ENCODE measurements at places on chromosomes 4 and X.

DNA sequence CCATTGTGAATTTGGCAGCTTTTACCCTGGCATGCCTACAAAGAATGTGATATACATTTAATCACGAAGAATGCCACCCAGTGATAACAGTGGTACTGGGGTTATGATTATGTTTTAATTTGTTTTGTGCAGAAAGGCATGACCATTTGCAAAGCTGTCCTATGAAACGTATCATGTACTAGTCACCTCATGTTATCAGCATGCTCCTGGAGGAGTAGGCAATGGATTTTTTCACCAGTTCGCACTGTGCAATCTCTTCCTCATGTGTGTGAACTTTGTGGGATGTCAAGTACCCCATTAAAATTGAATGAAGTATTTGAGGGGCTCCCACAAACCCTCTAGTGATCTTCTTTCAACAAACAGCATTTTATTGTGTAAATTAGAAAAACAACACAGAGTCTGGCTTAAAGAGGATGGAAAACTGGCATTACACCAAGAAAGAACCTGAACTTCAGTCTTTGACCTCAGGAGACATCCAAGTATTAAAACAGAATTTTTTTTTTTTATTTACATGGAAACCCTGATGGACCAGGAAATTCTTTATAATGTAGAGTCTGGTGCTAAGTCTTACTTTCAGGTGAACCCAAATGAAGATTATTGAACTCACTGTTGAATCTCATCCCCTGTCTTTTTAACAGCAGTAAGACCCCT is 200.6 kb upstream of the PGRMC2 start:
- no peak for DNase-seq

GRCh38 chr4:2698504-2698903 is 57.6 kb downstream of the TNIP2 start:
- DNase-seq = no peak

DNA sequence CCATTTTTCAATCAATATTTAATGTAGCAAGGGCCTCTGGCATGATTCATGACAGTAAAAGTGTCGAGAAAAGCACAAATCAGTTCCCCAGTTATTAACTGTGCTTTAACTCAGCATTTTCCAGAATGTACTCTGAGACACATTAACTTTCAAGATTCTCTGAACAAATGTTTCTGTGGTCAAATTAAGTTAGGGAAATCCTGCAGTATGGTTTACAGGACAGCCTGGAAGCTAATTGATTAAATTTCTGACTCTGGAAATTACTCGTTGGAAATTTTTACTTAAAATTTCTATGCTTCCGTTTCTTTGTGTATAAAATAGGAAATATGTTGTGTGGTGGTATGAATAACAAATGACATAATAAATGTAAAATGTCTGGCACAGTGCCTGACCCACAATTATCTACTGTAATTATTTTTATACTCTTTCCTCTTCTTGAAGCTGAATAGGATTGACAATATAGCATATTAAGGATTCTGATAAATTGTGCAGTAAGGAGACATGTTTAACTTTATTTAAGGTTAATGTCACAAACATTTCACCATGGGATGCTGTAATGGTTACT is 33.7 kb downstream of the STK32B start:
- no peak for DNase-seq

DNA sequence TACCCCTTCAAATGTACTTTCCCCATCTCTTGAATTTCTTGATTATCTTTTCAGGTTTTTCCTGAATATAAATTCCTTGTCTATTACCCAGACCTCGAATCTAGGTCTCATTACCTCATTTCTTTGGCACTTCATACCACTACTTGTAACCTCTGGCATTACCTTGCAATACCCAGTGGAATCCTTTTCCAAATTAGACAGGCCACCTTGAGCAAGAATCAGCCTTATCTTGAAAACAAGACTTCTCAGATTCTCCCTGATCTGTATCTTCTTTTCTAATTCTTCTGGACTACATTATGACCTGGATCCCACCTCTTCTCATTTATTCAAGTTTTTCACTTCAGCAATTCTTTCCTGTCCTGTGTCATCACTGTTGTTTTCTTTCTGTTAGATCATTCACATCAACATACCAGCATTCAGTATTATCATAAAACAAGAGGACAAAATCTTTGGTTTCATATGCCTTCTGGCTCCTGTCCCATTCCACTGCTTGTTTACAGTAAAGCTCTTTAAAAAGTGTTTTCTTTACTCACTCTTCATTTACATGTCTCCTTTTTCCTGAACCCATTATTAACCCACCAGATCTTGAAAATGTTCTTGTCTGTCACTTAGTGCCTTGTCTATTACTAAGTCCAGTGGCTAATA is 275.6 kb upstream of the HS3ST1 start:
- no peak for DNase-seq

DNA sequence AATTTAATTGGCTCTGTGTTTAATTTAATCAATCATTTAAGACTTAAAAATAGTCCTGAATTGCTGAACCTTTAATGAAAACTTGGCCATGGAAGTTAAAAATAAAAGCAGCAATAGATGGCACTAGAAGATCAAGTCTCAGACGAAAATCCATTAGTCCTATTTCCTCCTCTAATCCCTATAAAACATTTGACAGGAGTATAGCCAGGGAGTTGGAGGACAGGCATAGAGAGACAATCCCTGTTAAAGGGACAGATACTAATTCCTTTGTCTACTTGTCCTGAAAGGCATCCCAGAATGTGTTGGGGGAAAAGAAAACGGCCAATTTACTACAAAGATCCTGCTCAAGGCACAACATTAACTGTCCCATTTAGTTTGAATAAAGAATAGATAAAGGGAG is 276.3 kb upstream of the TACR3 start:
- no peak for DNase-seq

- DNase-seq = no peak
Measured at GRCh38 chrX:110308220-110308619, 9.7 kb downstream of the AMMECR1 start.

- no peak for DNase-seq
Measured at GRCh38 chr4:145895056-145895455, 43.6 kb downstream of the ZNF827 start.

- DNase-seq = no peak
Measured at GRCh38 chrX:151987108-151987507, 12.6 kb upstream of the GABRE start.

DNA sequence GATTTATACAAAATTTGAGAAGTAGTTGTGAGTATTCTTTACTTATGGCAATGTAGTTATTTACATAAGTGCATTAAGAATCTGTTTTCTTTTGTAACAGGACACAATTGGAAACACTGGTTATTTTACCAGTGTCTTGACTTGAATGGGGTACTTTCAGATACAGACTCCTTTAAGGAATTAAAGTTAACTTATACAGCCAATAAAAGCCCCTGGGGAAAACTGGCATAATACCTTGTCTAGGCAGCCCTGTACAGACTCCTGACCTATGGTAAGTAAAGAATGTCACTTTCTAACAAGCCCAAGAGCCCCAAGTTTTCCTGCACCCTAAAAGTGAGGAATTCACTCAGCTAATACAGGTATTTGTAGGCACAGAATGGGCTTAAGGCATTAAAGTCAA is 241.8 kb downstream of the CPXCR1 start:
- DNase-seq = no peak

- DNase-seq = no peak
Measured at GRCh38 chrX:39855748-39856129, 242.0 kb downstream of the BCOR start.

GRCh38 chrX:39137363-39137954 is 336.2 kb downstream of the MID1IP1 start:
- DNase-seq = no peak
